ENCODE measurements at places on chromosomes 4 and X. TPM values are rescaled to one million over a fixed set of nuclear protein-coding genes. Genes with fewer than 3 reads are reported as not detected.

Gene KDR
- total RNA-seq = 446 TPM

Gene PDLIM3
- 34.6 TPM for total RNA-seq

Gene FAAH2
- 0.66 TPM for total RNA-seq

Gene PGAM4
- total RNA-seq = not detected

Gene NLRP2B
- total RNA-seq = not detected

Gene AREG
- not detected for total RNA-seq

Gene USP17L24
- total RNA-seq = not detected

Data from thoracic aorta endothelial cell (primary cell).